ENCODE measurements at places on chromosomes 13 and 19. TPM values are rescaled to one million over a fixed set of nuclear protein-coding genes. Genes with fewer than 3 reads are reported as not detected.

FGF22 gene
- 1.4 TPM for total RNA-seq

LRCH1 gene
- total RNA-seq: 9.7 TPM

PCDH17 gene
- total RNA-seq: 0.85 TPM

GRCh38 chr19:56147307-56147706 is 6.2 kb downstream of the ZNF444 start:
- DNase-seq: no peak

DNA sequence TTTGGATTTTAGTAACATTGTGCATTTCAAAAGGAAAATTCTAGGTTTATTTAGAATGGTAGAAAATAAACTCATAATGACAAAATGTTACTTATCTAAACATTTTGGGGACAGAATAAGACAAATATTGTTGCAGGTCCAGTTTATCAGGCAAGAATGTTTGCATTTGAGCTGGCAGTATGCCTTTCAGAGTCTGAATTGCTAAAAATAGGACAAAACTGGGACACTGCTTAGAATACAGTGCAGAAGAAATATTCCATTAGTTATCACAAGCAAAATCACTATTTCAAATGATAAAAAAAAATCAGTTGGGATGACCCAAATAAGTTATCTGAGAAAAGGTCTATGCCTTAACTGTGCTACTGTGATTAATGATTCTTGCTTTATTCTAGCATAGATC is 870.3 kb upstream of the MIR17HG start:
- DNase-seq: no peak

DNA sequence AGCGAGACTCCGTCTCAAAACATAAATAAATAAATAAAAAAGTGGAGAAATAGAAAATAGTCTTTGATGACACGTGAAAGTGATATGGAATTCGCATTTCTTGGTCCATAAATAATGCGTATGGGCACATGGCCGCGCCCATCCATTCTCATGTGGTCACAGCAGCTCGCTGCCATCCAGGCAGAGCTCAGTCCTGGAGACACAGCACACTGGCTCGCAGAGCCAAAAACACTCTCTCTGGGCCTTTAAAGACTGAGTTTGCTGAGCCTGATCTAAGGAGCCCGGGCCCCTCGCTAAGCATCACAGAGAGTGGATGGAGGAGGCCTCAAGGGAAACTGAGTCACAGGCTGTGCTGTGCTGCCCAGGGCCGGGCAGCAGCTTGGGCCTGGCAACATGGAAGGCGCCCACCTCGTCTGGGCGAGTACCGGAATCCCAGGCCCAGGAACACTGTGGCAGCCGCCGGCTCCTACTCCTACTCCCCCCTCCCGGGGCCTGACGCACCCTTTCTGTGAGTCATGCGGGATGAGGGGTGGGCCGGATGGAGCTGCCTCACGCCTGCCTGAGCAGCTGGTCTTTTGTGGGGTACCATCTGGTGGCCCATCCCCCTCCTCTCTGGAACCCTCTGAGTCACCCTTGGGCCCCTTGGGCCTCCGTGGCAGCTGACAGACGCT is 28.9 kb upstream of the CACTIN start:
- DNase-seq: no peak

DNA sequence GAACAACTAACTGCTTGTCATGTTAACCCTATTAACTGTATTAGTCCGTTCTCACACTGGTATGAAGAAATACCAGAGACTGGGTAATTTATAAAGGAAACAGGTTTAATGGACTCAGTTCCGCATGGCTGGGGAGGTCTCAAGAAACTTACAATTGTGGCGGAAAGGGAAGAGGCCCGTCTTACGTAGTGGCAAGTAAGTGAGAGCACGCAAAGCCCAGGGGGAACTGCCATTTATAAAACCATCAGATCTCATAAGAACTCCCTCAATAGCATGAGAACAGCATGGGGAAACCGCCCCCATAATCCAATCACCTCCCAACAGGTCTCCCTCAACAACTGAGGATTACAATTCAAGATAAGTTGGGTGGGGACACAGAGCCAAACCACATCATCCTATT is 34.7 kb downstream of the PHF11 start:
- no peak for DNase-seq

GRCh38 chr13:58566176-58566575 is 934.6 kb downstream of the PCDH17 start:
- DNase-seq: no peak

GRCh38 chr13:29925457-29926097 is 75.2 kb upstream of the UBL3 start:
- no peak for DNase-seq
